ENCODE measurements at places on chromosomes 7 and 10.

DNA sequence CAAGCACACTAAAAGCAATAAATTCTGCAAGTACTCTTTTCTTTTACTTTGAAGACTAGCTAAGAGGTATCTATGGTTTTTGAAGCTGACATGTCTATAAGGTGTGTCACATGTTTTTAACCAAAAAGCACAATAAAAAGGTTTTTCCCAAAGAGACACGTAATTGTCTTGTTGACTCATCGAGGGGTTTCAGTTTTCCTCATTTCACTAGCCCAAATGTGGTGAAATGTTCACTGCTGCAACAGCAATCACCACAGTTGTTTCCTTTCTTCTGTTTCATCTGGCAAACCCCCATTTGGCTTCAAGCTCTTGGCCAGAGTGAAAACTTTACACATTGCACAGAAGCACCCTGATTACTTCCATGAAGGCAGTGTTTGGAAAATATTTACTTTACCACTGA is 3.8 kb upstream of the HOXA4 start:
- DNase-seq = peak; percentile 88

GRCh38 chr7:81691199-81691821 is 78.5 kb downstream of the HGF start:
- DNase-seq = no peak

- no peak for DNase-seq
Observed at GRCh38 chr10:114485696-114486400, 81.5 kb upstream of the AFAP1L2 start.

DNA sequence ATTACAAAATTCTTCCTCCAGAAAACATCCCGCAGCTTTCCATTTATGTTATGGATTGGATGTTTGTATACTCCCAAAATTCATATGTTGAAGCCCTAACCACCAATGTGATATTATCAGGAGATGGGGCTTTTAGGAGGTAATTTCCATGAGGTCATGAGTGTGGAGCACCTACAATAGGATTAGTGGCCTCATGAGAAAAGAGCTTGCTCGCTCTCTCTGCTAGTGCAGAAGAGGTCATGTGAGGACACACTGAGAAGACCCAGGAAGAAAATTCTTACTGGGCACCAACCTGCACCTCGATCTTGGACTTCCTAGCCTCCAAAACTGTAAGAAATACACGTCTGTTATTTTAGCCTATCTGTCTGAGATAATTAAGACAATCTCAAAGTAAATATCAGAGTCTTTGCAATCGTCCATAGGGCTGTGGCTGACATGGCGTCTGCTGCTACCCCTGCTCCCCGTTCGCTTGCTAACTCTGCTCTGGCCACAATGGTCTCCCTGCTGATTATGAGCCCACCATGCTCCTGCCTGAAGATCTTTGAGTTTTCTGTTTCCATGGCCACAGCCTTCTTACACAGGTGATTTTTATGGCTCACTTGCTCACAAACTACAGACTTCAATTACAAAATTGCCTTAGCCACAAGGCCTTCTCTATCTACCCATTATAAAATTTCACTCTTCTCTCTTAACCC is 333.3 kb downstream of the CACNA2D1 start:
- DNase-seq = no peak

DNA sequence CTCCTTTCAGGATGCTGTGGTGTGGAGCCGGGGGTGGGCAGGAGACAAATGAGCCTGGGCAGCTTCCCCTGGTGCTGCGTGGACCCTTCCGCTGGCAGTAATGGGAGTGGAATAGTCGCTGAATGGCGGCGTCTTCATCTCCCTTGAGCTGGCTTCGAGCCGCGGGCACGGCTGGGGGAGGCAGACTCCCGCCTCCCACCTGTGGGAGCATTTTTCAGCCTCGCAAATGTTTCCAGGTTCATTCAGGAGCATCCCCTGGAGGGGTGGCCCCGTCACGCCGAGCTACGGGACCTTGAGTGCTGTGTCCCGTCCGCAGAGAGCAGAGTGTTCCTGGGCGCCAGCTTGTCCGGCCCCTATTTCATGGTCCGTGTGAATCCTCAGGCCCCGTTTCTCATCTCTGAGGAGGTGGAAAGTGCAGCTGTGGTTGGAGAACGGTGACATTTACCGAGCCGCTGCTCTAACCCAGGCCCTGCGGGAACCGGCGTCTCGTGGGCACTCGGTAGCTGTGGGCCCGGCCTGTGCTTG is 18.1 kb downstream of the FAM20C start:
- DNase-seq = no peak

GRCh38 chr10:5064656-5065055 is 29.6 kb upstream of the AKR1C3 start:
- no peak for DNase-seq

- no peak for DNase-seq
Observed at GRCh38 chr7:18287482-18287881, 208.1 kb upstream of the HDAC9 start.

DNA sequence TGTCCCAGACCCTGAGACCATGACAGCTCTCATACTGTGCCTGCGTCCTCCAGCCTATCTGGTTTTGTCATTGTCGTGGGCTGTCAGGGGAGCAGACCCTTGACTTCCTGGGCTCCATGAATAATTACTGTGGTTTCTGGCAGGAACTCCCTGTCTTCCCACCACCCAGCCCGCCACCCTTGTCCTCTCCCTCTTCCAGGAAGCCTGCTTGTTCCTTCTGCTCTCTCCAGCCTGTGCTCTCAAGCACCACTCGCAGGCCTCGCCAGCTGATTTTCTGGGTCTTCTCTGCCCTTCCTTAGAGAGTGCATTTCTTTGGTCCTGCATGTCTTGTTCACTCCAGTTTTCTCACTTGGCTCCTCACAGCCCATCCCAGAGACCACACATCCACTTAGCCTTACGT is 224.5 kb upstream of the INHBA start:
- no peak for DNase-seq

DNA sequence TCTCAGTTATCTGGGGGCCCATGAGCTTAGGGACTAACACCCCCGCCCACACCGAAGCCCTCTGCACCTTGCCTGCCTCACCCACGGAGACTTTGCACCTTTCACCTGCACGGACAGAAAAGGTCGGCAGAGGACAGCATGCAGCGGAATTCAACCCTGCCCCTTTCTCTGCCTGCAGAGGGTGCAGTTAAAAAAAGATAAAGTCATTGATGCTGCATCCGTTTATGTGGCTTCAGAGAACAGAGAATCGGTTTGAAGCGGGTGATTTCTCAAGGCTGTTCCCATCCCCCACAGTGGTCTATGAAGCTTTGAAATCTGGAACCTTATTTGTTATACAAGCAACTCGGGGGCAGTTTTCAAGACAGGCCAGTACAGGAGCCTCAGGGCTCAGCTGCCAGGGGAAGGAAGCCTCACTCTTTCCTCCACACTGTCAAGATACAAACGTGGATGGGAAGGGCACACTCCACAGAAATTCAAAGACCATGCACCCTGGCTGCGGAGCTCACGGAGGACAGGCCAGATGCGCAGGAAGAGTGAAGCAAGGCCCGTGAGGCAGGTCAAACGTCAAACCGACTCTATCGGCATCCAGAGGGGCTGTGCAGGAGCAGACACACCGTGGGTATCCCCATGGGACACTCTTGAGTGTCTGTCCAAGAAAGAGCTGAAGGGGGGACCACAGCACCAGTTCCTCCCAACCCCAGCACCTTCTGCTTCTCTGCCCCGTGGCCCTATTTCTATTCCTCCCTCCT is 66.3 kb downstream of the INSIG1 start:
- DNase-seq = no peak

DNA sequence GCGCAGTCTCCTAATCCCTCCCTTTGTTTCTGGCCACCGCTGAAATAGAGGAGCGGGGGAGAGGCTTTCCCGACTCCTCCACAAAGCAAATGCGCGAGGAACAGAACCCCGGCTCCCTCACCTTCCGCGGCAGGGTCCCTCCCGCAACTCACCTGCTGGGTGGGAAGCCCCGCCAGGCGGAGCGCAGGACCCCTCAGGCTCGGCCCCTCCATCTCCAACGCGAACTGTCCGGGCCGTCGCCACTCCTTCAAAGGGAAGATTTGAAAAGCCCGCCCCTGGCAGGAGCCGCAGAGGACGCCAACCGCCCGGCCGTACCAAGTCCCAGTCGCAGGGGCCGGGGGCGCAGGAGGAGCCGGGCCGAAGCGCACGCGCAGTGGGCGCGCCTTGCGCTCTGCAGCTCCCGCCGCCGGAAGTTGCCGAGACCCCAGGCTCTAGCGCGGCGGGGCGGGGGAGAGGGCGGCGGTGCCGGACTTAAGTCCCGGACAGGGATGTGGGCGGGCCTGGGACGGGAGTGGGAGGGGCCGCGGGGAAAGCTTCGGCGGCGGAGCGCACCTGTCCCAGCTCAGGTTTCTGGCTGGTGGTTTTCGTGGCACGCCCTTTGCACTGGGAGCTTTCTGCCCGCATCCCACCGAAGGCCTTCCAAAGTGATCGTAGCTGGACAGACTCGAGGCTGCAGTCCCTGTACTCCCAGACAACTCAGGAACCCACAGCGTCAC is at the start of gene RTKN2:
Gene RTKN2, minus strand, starts transcription at position 446 of the 716 bp plus-strand sequence. Its CDS starts 234 bp downstream, at position 212.
- DNase-seq = peak; percentile 66

GRCh38 chr10:133608855-133609254 is 17.7 kb downstream of the FRG2B start:
- peak; percentile 1 for DNase-seq

DNA sequence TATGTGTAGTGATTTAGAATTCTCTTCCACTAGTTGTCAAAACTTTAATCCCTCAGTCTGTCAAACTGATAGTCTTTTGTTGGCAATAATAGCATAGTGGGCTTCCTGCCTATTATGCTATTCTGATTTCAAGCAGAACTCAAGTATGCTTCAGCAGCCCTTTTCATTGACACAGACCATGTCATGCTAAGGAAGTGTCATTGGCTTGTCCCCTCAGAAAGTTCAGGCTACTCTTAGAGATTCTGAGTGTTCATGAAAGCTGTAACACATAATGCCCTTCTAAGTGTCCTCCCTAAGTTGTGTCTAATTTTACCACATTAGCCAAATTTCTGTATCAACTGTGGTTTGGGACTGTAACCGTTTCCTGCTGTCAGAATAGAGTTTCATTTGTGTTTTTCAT is 198.7 kb downstream of the THSD7A start:
- no peak for DNase-seq

- DNase-seq = no peak
Observed at GRCh38 chr10:71708897-71709882, 10.4 kb downstream of the C10orf105 start.

GRCh38 chr7:107186240-107186639 is 17.4 kb downstream of the HBP1 start:
- DNase-seq = no peak

DNA sequence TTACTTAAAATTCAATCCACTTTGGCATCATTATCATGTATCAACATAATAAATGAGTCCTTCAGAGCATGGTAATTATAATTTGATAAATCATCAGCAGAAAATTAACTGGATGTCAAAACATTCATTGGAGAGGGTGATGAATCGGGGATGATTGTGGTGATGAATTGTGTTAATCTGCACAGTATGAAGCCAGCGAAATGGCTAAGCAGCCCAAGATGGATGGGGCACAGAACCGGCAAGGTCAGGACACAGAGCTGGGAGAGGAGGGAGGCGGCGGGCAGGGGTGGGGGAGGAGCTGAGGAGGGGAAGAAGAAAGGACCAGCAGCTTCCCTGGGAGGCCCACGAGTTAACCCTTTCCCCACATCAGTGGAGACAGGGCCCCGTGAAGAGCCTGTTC is 536.1 kb downstream of the LRMDA start:
- DNase-seq = no peak

GRCh38 chr7:19969859-19970493 is 196.6 kb upstream of the TMEM196 start:
- DNase-seq = no peak

- DNase-seq = no peak
Observed at GRCh38 chr7:1124164-1124563, 35.8 kb downstream of the ZFAND2A start.

- DNase-seq = no peak
Observed at GRCh38 chr7:151837285-151838042, 39.5 kb downstream of the PRKAG2 start.

DNA sequence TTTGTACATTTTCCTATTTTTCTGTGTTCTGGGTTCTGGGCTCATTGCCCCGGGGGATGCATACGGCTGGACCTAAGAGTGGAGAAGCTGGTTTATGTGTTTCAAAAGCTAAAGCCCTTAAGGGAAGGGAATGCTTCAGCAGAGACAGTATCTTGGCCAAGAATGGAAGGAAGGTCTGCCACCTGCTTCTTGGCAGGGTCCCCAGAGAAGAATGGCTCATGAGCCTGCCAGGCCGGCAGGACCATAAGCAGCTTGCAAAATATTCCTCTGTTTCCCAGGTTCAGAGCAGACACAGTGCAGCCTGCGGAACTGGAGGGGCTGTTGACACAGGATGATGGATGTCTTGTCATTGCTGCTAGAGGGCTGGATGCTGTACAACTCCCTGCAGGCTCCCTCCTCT is 7.8 kb upstream of the ABHD11 start:
- DNase-seq = no peak

DNA sequence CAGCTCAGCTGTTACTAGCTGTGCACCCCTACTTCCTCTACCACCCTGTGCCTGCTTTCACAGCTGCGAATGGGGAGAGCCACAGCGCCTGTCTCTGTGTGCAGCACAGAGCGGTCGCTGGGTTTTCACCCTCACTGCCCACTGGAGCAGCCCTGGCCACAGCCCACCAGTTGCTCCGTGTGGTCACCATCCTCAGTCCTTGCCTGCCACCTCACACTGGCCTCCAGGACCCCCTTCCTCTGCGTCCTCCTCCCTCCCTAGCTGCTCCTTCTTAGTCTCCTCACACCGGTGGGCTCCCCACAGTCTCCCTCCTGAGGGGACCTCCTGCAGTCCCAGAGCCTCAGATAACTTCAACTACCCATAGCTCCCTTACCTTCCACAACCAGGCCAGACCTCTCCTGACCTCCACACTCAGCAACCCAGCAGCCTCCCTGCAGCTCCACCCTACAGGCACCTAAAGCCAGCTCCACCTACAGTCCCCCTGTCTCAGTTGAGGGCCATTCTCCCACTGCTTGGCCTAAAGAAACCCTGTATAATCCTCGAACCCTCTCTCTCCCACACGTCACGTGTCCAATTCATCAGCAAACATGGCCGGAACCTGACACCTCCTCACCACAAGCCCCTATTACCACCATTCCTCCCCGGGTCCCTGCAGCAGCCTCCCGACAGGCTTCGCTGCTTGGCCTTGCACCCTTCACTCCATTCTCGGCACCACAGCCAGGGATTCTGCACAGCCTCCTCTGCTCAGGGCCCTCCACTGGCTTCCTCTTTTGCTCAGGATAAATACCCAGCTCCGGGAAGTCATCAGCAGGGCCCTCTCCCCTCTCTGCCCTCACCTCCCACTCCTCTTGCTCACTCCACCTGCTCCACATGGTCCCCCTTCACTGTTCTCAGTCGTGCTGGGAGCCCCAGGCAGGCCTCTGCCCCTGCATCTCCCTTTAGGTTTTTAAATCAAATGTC is 28.1 kb downstream of the PLAC9 start:
- no peak for DNase-seq

- DNase-seq = no peak
Observed at GRCh38 chr7:63031838-63032436, 966.7 kb upstream of the ZNF722 start.

GRCh38 chr10:12726971-12727831 is 274.3 kb downstream of the CCDC3 start:
- no peak for DNase-seq

GRCh38 chr7:1538544-1539180 is 8.2 kb downstream of the MAFK start:
- DNase-seq = peak; percentile 35

- no peak for DNase-seq
Observed at GRCh38 chr7:85289279-85289678, 102.4 kb upstream of the SEMA3D start.
